ENCODE measurements at places on chromosomes 1 and 21.

DNA sequence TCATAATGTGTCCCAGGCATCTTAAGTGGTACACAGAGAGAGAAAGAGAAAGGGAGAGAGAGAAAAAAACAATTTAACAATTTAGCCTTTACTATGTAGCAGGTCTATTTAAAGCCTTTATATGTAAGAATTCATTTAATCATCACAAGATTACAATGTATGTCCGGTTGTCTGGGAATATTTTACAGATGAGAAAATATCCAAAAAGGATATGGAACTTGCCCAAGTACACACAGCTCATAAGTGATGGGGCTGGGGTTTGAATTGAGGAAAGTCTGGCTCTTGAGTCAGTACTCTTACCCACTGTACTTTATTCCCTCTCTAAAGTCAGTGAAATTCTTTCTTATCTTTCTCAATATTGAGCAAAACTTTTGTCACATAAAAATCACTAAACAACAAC, 104.6 kb downstream of the LYPLAL1 start:
- DNase-seq = no peak

- DNase-seq = no peak
Measured at GRCh38 chr1:160211046-160211790, 6.0 kb downstream of the PEA15 start.

GRCh38 chr1:101299141-101299540, 62.3 kb downstream of the S1PR1 start:
- no peak for DNase-seq

GRCh38 chr21:26958788-26959187, 8.1 kb downstream of the ADAMTS5 start:
- DNase-seq = no peak

GRCh38 chr21:32991361-32991760, 34.4 kb upstream of the OLIG2 start:
- no peak for DNase-seq

All from activated T-helper 1 cell treated with Interleukin-2 at 50 U/mL for 16 hours (primary cell).